A549 (cell line): ENCODE measurements at places on chromosomes 1 and 21. TPM values are rescaled to one million over a fixed set of nuclear protein-coding genes. Genes with fewer than 3 reads are reported as not detected.

MTOR gene
- polyA plus RNA-seq: 15.7 to 16.0 TPM (median 15.8 TPM) in 3 replicates

RSPH1 gene
- polyA plus RNA-seq: 0.66 to 0.87 TPM (median 0.85 TPM) in 3 replicates

MRPL9 gene
- 84.1 to 88.6 TPM (median 84.6 TPM) in 3 replicates for polyA plus RNA-seq

DENND2D gene
- polyA plus RNA-seq: 1.3 to 1.7 TPM (median 1.6 TPM) in 3 replicates

RIPPLY3 gene
- 0.46 to 0.65 TPM (median 0.63 TPM) in 3 replicates for polyA plus RNA-seq

TP73 gene
- polyA plus RNA-seq: 0.09 to 0.25 TPM (median 0.16 TPM) in 3 replicates

CELA3A gene
- polyA plus RNA-seq: not detected in 3 replicates

FCRL5 gene
- polyA plus RNA-seq: not detected in 3 replicates

GSTM1 gene
- not detected in 3 replicates for polyA plus RNA-seq

ATG4C gene
- 6.0 to 6.7 TPM (median 6.5 TPM) in 3 replicates for polyA plus RNA-seq

TSPAN1 gene
- polyA plus RNA-seq: 1.8 to 3.1 TPM (median 2.1 TPM) in 3 replicates
